Occipital lobe (tissue), 3 donors: ENCODE measurements at places on chromosomes 16 and 17. TPM values are rescaled to one million over a fixed set of nuclear protein-coding genes. Genes with fewer than 3 reads are reported as not detected.

KRTAP4-1 gene
- total RNA-seq = not detected

NACA2 gene
- total RNA-seq = not detected

OXLD1 gene
- 5.5 TPM for total RNA-seq

CLDN9 gene
- not detected for total RNA-seq

UMOD gene
- not detected for total RNA-seq

NT5M gene
- 5.6 TPM for total RNA-seq

AURKB gene
- total RNA-seq = 2.7 TPM

MEIOC gene
- total RNA-seq = 0.47 TPM

MYH13 gene
- total RNA-seq = not detected

SLC5A11 gene
- total RNA-seq = not detected

C1QTNF8 gene
- not detected for total RNA-seq

PSMC3IP gene
- 6.6 TPM for total RNA-seq

OR4D1 gene
- under 0.01 TPM for total RNA-seq

ERN2 gene
- not detected for total RNA-seq

HS3ST4 gene
- total RNA-seq = 12.5 TPM

CIITA gene
- total RNA-seq = 0.47 TPM

ARL5C gene
- total RNA-seq = not detected

SNX20 gene
- 0.16 TPM for total RNA-seq

CCL2 gene
- 8.7 TPM for total RNA-seq

KRTAP1-1 gene
- not detected for total RNA-seq

MMP25 gene
- 0.62 TPM for total RNA-seq

IL34 gene
- total RNA-seq = 1.7 TPM

TBC1D28 gene
- not detected for total RNA-seq

SLC35G3 gene
- not detected for total RNA-seq

GJC1 gene
- 81.3 TPM for total RNA-seq

TBC1D3 gene
- not detected for total RNA-seq

KRT222 gene
- total RNA-seq = 3.6 TPM

UTS2R gene
- total RNA-seq = not detected

IGSF6 gene
- total RNA-seq = 3.1 TPM

GRIN2C gene
- total RNA-seq = 0.47 TPM

ITGB3 gene
- total RNA-seq = 2.2 TPM

C17orf67 gene
- 1.9 TPM for total RNA-seq

LDHD gene
- total RNA-seq = 0.31 TPM

SMG6 gene
- total RNA-seq = 19.8 TPM

ATP2C2 gene
- 7.0 TPM for total RNA-seq

RBFOX1 gene
- 78.0 TPM for total RNA-seq

TBC1D3H gene
- not detected for total RNA-seq

CTRB2 gene
- total RNA-seq = not detected

NAGS gene
- total RNA-seq = 0.78 TPM
